Activated CD4-positive, alpha-beta T cell treated with anti-CD3 and anti-CD28 coated beads, Interleukin-2, amount 50 U/mL, for 16 hours (primary cell): ENCODE measurements at places on chromosomes 1 and 21.

DNA sequence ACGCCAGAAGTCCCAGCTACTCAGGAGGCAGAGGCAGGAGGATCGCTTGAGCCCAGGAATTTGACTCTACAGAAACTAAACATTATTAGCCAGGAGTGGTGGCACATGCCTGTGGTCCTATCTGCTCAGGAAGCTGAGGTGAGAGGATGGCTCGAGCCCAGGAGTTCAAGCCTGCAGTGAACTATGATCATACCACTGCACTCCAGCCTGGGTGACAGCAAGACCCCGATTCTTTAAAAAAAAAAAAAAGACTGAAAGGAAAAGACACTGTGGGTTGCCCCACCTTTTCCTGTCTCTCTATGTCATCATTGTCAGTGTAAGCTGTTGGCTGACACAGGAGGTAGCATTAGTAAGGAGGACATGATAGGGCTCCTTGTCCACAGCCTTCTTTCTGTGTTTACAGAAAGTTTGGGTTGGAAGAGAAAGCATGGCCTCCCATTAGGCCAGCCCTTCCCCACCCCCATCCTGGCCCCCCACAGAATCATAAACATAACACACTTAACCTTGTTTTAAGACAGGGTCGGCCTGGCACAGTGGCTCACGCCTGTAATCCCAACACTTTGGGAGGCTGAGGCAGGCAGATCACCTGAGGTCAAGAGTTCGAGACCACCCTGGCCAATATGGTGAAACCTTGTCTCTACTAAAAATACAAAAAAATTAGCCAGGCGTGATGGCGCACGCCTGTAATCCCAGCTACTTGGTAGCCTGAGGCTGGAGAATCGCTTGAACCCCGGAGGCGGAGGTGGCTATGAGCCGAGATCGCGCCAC lies 20.6 kb upstream of the RCAN3 start:
- peak; percentile 63 for DNase-seq

- no peak for DNase-seq
Observed at GRCh38 chr1:153929426-153929825, 6.7 kb upstream of the GATAD2B start.

DNA sequence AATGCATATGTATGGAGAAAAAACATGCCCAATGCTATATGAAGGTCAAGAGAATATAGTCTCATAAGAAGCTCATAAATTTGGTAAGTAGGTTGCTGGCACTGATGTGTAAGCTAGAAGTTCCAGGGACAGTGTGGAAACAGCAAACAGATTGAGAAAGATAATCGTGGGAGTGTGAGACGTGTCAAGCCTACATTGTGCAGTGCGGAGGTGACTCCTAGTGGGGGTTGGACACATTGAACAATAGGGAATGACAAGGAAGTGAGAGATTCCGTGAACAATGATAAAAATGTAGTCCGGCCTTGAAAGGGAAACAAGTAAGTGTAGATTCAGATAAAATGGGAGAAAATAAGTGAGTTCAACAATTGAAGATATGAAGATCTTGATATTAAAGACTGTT lies 788.4 kb upstream of the PRMT6 start:
- DNase-seq: no peak

GRCh38 chr21:25871566-25871965 lies 136.8 kb downstream of the GABPA start:
- DNase-seq: no peak

GRCh38 chr1:24199291-24199900 lies 12.3 kb upstream of the IFNLR1 start:
- peak; percentile 73 for DNase-seq

DNA sequence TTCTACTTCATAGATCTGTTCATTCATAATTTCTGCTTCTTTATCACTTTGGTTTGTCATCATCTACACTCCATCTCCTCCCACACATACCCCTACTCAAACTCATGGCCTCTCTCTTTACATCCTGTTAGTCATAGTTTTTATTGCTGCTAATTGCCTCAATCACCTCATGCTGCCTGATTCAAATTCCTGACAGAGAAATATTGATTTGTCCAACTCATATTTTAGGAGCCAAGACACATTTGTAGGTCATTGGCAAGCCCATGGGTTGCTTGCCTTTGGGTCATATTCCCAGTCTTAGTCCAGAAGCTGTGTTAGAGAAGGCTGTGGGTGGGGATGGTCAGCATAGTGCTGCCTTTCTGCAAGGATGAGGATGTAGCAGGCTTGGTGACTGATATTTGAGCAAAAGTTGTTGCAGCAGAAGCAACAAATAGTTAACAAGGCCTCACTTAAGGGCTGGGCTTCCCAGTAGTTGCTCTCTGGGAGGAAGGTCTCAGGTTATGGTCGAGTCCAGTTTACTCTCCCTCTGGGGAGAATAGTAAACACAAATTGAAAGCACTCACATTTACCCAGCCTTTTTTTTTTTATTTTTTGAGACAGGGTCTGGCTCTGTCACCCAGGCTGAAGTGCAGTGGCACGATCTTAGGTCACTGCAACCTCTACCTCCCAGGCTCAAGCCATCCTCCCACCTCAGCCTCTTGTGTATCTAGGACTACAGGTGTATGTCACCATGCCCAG lies 22.4 kb upstream of the EPS15 start:
- peak; percentile 39 for DNase-seq

DNA sequence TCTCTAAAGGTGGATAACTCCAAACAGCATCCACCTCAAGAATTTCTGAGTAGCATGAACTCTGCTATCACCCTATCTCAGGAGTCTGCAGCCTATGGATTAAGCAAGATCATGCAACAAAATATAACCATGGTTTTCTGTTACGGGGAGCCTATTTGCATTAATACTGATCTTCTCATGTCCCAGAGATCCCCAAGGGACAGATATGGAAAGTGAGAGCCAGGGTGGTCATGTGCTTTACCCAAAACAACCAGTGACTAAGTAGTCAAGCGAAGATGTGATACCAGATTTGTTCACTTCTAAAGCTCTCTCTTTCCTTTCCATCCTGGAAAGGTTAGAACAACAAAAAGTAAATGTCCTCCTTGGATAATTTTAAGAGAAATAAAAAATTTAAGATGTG lies 125.1 kb downstream of the PRRX1 start:
- no peak for DNase-seq

DNA sequence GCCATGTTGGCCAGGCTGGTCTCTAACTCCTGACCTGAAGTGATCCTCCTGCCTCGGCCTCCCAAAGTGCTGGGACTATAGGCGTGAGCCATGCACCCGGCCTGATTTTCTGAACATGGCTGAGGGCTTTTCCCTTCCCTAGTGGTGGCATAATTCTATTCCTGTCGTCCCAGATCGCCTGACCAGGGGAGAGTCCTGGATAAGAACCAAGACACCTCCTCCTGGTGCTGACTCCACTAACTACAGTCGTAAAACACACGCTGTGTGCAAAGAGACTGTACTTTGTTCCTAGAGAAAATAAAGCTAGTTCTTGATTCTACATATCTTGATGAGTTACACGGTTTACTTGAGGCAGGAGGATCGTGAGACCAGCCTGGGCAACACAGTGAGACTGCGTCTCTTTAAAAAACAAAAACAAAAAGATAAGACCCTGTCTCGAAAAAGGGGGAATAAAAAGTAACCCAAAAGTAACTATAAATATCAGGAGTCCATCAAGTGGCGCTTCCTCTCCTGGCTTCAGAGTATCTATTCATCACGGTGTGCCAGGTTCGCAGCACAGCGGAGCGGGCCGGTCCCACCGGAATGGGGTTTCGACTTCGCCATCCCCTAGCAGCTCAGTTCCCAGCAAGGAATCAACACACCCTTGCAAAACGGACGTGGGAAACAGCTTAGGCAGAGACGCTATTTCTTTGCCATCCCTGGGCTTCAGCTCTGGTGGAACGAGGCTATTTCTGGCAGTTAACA lies 973 bp downstream of the SDF4 start:
- DNase-seq: no peak

- DNase-seq: no peak
Observed at GRCh38 chr1:157562515-157562914, 10.2 kb upstream of the FCRL5 start.

DNA sequence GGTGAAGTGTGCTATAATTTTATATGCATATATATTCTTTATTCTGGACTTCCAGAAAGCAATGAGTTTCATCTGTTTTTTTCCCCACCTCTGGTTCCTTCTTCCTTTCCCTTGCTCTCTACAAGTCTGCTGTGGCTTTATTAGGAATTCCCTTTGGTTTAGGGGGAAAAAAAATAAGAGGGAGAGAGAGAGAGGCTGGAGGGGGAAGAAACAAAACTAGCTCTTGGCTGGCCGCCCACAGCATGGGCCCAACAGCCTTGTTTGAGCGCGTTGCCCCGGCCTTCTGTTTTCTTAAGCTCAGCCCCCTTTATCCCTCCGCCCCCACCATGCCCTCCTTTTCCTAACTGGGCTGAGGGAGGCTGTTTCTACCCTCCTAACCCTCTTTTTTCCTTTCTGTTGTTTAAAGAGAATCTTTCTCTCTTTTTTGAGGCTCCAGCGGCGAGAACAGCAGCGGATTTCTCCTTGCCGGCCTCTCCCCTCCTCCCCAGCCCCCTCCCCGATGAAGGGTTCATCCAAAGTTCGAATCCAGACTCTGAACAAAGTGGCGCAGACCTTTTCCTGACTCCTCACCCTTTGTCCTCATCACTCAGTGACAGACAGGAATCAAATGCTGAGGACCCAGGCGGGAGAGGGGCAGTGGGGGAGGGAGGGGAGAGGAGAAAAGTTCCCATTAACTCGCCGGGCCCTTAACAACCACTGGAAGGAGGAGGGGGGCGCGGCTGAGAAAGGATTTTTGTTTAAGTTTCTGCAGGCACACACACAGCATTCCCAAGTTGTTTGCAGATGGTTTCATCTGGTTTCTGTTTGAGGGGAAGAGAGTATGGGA lies 29.7 kb downstream of the PBX1 start:
- DNase-seq: no peak

GRCh38 chr1:230919207-230919606 lies 50.9 kb upstream of the C1orf198 start:
- DNase-seq: no peak

- DNase-seq: no peak
Observed at GRCh38 chr21:19523746-19524145, 1120.2 kb upstream of the TMPRSS15 start.

DNA sequence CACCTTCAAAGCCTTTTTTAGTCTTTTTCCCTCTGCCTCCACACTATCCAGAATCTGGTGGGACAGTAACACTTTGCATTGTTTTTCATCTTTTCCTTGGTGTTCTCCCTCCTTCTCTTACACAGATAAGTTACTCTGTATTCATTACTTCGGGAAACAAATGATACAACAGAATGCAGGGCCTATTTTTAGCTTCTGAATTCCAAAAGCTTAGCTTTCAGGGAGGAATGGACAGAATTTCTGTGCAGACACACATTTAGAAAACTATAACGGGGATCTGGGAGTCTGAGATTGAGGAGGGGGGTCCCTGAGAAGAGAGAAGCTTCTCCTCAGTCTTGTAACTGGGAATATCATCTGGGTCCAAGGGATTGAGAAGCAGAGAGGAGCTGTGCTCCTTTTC lies 3.5 kb upstream of the STK40 start:
- no peak for DNase-seq

DNA sequence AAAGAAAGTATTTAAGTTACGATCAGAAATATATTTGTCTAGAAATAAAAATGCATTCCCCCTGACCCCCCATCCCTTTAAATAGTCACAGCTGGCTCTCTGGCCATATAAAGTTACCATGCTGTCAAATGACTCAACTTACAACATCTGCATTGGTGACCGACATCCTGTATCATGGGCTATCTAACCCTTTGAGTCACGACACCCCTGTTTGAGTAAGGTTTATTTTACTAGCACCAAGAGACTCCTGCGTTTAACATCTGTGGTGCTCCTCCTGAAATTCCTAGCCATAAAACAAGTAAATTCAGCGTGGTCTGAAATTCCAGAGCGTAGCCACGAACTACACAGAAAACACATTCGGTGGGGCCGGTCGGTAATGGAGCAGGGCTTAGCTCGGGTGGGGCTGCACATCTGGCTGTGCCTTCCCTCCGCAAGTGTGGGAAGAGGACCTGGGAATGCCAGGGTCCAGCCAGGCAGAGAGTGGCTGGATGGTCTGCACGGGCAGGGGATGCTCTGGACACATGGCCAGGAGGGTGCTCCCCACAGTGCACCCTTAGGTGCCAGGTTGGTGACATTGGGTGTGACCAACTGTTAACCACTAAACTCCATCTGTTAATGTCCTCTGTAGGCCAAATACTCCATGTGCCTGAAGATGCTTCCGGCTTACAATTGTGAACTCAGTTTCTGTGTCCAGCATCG lies 53.0 kb upstream of the CLDN14 start:
- no peak for DNase-seq

GRCh38 chr1:160207118-160207650 lies 2.0 kb downstream of the PEA15 start:
- DNase-seq: no peak

DNA sequence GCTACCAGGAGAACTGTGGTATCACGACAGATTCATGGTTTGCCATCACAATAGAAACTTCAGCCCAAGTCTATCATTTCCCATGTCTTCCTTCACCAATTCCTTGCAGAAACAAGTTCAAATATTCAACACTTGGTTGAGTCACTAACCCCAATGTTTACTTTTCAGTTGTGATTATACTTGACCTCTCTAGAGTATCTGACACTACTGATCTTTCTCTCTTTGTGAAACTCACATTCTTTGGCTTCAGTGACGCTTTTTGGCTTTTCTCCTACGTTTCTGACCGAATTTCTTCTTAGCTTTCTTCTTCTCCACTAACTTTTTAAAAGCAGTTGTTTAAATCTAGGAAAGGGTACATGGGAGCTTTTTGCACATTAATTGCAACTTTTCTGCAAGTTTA lies 48.8 kb upstream of the HMGB4 start:
- no peak for DNase-seq

- DNase-seq: no peak
Observed at GRCh38 chr1:164863056-164863455, 304.1 kb downstream of the PBX1 start.

- peak; percentile 64 for DNase-seq
Observed at GRCh38 chr1:1629430-1630190, 2.4 kb upstream of the MMP23B start.

DNA sequence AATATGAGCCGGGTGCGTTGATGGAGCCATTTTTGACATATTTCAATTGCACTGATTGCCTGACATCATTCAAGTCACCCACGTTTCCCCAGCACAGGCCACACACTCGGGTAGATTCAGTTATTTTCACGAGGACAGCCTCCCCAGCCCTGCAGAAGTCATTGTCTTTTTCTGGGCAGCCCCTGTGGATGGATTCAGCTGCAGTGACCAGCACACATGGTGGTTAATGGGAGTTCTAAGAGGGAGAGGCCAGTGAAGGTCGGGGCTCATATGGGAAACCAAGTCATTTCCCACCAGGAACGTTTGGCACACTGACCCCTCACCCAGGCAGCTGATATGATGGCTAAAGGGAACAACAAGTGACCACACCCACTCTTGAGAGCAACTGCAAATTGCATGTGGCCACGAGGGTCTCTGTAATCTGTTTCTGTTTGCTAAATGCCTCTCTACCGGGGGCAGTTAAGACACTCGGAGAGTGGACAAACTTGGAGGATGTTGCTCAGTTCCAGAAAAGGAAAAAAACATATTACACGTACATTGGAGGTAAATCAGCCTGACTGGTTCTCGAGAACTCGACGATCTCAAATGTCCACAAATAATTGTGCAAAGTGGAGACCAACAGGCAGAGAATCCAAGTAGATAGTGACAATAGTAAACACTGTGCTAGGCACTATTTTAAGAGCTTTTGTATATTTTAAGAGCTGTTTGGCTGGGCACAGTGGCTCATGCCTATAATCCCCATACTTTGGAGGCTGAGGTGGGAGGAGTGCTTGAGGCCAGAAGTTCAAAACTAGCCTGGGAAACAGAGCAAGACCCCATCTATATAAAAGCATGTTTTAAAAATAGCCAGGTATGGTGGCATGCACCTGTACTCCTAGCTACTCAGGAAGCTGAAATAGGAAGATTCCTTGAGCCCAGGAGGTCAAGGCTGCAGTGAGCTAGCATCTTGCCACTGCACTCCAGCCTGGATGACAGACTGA lies 167.2 kb upstream of the IRF2BP2 start:
- no peak for DNase-seq
